ENCODE measurements at places on chromosomes 7 and 10.

- no peak for DNase-seq
Measured at GRCh38 chr10:114647545-114648138, 10.4 kb downstream of the ABLIM1 start.

GRCh38 chr7:53628775-53629174 is 593.3 kb downstream of the POM121L12 start:
- no peak for DNase-seq

DNA sequence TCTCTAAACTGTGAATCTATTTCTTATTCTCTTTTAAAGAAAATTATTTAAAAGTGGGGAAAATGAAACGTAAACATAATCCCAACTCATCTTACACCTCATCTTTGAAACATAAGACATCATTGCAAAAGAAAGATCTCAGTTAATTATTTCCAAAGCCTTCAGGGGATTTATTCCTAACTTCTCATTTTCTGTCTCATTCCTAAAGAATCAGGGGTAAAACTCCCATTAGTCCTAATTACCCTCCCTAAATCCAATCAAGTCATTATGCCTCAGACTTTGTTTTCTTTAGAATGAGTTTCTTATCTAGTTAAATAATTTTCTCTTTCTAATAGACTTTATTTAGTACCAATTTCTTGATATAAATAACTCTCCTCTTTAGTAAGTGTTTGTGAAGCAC is 39.7 kb upstream of the JCAD start:
- no peak for DNase-seq

DNA sequence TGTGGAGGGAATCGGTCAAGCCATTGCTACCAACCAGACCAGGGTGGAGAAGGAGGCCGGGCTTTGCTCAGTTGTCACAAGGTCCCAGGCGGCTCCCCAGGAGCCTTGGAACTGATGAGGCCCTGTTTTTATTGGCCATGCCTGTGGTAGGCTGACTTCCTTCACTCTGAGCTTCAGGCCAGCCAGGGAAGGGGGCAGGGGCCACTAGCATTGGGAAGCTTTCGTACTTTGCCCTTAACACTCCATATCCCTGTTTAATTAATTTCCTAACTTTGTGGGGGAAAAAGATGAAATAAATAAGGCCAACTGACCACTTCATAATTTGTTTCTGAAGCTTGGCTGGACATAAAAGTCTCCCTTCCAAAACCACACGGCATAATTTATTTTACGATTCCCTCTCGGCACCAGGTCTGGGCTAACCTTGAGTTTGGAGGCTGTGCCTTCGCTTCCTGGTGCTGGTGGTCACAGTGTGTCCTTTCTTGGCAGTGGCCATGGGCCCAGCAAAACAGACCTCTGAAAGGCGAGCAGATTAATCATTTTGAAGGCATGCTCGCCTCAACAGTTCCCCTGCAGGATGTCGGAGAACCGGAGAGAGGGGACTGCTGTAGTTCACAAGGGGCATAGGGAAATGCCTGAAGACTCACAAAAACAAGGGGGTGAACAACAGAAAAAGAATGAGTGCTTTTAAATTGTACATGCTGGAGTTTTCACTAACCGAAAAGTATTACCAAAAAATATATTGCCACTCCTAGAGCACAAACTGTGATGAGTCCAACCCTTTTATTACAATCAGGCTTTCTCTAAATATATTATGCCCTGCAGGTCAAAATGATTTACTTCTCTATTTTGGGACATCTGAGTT is 966.0 kb downstream of the LRMDA start:
- no peak for DNase-seq

DNA sequence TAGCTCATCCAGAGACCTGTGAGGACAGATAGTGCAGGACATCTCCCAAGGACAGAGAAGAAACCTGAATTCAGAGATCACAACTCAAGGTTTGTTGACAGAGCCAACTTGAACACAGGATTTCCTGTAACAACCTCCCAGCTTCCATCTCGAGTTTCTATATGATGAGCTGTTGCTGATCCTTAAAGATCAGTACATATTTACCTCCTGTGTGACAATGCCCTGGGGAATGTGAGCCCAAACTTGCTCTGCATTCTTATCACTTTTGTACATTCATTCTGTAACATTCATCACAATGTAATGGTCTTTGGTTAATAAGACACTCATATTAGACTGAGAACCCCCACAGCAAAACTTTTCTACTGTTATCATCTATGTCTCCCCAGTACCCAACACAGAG is 468.6 kb downstream of the XPNPEP1 start:
- DNase-seq = no peak

- no peak for DNase-seq
Measured at GRCh38 chr10:31594347-31594873, 275.4 kb downstream of the ZEB1 start.

DNA sequence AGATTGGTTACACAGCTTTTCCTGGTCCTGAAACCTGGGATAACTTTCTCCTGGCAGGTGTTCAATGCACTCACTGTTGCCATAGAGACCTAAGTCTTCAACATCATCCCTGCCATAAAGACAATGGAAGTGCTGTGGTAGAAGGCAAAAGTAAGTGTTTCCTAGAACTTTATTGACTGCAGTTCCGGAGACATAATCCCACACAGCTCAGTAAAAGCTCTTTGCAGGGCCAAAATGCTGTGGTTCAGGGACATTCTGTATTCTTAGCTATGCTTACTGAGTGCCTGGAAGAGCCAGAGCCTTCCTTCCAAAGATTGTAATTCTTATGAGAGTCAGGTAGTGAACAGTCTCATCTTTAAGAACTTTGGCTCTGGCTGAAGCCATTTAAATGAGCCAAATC is 5.3 kb downstream of the WIPF3 start:
- DNase-seq = no peak

GRCh38 chr10:803041-803741 is 113.7 kb upstream of the DIP2C start:
- no peak for DNase-seq

DNA sequence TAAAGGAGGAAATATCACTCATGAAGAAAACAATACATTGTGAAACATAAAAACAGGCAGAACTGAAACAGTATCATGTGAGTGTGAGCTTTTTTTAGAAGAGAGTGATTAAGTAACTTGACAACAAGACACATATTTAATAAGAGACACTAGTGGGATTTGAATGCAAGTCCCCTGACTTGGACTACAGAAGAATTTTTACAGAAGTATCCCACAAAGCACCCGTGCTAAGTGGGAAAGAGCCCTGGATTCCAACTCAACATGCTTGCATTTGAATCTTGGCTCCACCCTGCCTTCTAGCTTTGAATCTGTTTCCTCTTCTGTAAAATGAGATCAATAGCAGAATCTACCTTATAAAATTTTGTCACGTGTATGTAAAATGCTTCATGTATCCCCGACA is 166.2 kb downstream of the ZNF365 start:
- no peak for DNase-seq

DNA sequence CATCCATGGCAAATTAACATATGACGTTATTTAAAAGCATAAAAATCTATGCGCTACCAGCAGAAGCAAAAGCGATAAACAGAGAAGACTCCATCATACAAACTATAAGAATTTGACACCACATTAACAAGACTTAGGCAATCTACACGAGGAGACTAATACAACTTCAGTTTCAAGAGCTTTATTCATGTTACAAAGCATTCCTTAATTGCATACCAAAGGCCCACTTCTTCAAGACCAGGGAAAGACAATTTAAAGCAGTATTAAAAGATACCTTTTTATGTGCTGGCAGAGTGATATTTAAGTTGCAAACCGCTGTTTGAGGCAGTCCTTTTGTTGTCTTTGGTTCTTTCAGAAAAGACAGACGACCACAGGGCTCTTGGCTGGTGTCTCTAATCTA is 176.0 kb upstream of the CCDC6 start:
- DNase-seq = no peak
